Heart left ventricle (tissue), 16 donors: ENCODE measurements at places on chromosomes 16 and 17. TPM values are rescaled to one million over a fixed set of nuclear protein-coding genes. Genes with fewer than 3 reads are reported as not detected.

DNA sequence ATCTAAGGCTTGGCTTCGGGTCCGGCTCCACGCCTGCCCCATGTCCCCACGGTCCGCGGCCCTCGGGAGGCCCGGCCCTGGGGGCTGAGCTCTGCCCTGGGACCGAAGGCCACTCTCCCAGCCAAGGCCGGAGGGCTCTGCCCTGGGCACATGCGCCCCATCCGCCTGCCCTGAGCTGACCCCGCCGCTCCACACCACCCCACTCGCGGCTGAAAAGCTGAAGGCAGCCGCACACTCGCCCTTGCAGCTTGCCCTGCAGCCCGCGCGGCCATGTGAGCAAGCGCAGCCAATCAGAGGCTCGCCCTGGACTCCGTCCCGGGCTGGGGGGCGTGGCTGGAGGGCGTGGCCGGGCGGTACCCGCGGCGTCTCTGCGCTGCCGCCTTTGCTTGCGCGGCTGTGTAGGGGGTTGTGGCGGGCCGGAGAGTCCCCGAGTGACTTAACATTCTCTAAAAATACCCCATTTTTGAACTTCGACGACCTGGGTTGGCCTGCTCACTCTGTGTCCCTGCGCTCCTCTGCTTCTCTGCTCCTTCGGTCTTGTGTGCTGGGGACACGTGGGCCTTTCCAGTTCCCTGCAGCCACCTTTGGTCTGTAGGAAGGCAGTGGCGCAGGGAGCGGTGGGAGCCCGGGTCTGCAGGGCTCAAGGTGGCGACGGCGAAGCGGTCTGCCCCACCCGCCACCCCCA is 8.8 kb upstream of the MAP2K3 start:
- DNase-seq: peak; percentile 98

DNA sequence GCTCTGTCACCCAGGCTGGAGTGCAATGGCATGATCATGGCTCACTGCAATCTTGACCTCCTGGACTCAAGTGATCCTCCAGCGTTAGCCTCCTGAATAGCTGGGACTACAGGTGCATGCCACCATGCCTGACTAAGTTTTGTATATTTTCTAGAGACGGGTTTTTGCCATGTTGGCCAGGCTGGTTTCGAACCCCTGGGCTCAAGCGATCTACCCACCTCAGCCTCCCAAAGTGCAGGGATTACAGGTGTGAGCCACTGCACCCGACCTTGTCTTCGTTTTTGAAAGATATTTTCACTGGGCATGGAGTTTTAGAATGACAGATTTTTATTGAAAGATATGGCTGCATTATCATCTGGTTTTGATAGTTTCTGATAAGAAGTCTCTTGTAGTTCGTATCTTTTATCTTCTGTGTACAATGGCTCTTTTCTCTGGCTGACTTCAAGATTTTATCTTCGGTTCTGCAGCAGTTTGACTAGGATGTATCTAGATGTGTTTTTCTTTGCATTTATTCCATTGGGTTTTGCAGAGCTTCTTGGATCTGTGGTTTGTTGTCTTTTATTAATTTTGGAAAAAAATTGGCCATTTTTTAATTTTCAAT is 14.6 kb downstream of the ADGRG5 start:
- no peak for DNase-seq

DNA sequence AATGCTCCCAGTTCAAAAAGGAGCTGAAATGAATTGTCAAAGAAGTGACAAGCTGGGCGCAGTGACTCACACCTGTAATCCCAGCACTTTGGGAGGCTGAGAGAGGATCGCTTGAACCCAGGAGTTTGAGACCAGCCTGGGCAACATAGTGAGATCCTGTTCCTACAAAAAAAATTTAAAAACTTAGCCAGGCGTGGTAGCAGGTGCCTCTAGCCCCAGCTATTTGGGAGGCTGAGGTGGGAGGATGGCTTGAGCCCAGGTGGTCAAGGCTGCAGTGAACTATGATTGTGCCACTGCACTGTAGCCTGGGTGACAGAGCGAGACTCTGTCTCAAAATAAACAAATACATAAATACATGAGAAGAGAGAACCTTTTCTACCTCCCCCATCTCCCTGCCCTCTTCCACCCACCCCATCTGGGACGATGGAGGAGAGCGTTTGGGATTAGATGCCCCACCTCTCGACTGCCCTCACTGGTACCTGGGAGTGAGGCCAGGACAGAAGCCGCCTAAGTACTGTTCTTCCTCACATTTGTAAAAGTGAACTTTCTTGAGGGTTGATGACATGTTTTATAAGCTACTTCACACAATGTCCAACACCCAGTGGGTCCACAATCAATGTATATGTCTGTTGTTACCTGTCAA is 2.4 kb downstream of the IL4R start:
- DNase-seq: no peak

GRCh38 chr17:57875290-57876022 is 25.6 kb upstream of the MRPS23 start:
- peak; percentile 84 for DNase-seq

GRCh38 chr17:47852113-47852949 is 1.4 kb upstream of the SP6 start:
- no peak for DNase-seq

GRCh38 chr17:41468346-41468745 is 1.2 kb upstream of the KRT32 start:
- DNase-seq: no peak

Gene SLC52A1
- total RNA-seq: not detected

Gene LGALS9B
- total RNA-seq: not detected

Gene SLC6A2
- total RNA-seq: not detected

Gene SHISA6
- 0.24 TPM for total RNA-seq

Gene RNF112
- 0.69 TPM for total RNA-seq
